ENCODE measurements at places on chromosomes 2 and 18.
A peak's percentile ranks its signal among the peaks of the same experiment; 100 is the strongest.

GRCh38 chr2:54681416-54681815 lies 42.0 kb upstream of the EML6 start:
- DNase-seq = no peak

- no peak for DNase-seq
Measured at GRCh38 chr2:77169426-77169825, 352.8 kb downstream of the LRRTM4 start.

- no peak for DNase-seq
Measured at GRCh38 chr2:98374286-98374685, 28.0 kb downstream of the CNGA3 start.

- DNase-seq = no peak
Measured at GRCh38 chr2:102013206-102014040, 21.7 kb downstream of the IL1R2 start.

DNA sequence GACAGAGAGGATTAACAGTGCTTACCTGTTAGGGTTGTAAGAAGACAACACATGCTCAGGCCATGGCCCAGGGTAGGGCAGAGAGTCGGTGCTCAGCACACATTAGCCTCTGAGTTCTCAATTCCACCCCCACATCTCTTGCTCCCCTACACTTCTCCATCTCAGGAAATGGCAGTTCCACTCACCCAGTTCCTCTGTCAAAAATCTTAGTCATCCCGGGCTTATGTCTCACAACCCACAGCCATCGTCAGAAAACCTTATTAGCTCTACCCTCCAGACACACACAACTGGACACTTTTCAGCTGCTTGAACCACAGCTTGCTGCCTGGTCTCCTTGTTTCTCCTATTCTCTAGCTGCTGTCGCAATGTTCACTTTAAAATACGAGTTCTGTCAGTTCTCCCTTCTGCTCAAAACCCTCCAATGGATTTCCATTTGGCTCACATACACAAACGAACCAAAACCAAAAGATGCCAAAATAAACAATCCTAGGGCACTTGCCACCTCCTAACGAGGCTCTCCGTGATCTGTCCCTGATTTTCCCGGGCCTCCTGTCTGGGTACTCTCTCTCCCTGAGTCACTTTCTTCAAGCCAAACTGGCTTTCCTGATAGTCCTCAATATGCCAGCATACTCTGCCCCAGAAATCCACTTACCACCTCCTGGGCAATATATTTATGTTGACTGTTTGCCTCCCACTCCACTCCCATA lies 89.7 kb downstream of the KCTD1 start:
- no peak for DNase-seq

GRCh38 chr2:23596316-23596885 lies 211.4 kb downstream of the KLHL29 start:
- no peak for DNase-seq

DNA sequence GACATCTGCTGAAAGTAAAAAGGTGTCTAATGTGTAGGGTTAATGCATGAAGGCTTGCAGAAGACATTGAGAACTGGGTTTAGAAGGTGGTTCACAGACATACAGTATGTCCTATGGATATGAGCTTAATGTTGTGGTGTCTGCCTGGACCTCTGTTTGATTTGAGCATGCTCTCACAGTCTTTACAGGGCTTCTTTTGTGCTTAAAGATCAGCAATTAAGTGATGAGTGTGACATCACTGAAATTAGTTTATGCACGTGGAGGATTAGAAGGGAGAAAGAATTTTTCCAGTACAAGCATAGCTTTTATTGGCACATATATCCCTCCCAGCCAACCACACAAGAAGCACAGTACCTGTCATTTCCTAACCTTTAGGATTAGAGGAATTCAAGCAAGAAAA lies 367.5 kb upstream of the RAB12 start:
- no peak for DNase-seq

GRCh38 chr2:184564092-184564491 lies 34.2 kb upstream of the ZNF804A start:
- no peak for DNase-seq

- DNase-seq = no peak
Measured at GRCh38 chr2:12009323-12009905, 263.0 kb downstream of the LPIN1 start.

DNA sequence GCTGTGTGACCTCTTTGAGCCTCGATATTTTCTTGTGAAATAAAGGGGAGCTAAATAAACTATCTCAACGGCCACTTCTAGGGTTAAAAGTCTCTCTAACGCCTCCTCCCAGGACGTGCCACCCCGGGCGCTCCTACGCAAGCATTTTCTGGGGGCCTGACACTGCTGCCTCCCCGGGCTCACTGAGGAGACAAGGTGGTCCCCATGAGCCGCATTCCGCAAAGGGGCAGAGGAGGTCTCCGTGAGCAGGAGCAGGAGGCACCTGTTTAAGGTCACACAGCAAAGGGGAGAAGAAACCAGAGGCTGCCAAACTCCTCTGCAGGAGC lies 913 bp upstream of the WNT10A start:
- no peak for DNase-seq

GRCh38 chr2:109185338-109185737 lies 56.3 kb downstream of the SH3RF3 start:
- no peak for DNase-seq

GRCh38 chr2:161415987-161416707 lies at the start of gene TBR1:
Gene TBR1, plus strand, starts transcription at chr2:161416297. Its CDS starts 114 bp downstream, at chr2:161416411.
- DNase-seq = peak; percentile 11

DNA sequence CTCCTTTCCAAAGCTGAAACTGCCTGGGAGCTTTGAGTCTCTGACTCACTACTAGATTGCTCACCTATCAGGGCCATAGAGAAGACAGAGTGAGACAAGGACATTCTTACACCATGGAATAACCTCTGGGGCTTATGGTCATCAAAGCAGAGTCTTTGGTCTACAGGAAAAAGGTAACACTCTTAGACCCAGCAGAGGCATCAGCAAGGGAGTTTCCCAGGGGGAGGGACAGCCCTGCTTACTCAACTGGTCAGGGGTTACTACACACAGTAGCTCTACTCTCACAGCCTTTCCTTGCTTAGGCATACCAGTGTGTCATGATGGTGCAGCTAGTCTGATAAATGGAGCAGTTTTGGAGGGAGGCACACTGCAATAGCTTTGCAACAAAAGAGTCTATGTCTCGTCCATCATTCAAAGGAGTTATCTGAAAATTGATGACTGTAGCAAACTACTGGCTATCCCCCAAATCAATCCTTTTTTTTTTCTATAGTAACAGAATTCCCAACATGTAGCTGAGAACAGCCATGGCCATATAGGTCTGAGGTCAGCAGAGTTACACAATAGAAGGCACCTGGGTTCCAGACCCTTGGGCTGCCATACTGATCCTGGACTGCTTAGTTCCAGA lies 22.4 kb upstream of the CD28 start:
- DNase-seq = no peak

GRCh38 chr2:236939721-236940231 lies 145.9 kb upstream of the COPS8 start:
- DNase-seq = no peak

- DNase-seq = no peak
Measured at GRCh38 chr2:135762530-135762929, 20.9 kb downstream of the UBXN4 start.

GRCh38 chr2:187117483-187117882 lies 268.5 kb upstream of the ZSWIM2 start:
- DNase-seq = no peak

DNA sequence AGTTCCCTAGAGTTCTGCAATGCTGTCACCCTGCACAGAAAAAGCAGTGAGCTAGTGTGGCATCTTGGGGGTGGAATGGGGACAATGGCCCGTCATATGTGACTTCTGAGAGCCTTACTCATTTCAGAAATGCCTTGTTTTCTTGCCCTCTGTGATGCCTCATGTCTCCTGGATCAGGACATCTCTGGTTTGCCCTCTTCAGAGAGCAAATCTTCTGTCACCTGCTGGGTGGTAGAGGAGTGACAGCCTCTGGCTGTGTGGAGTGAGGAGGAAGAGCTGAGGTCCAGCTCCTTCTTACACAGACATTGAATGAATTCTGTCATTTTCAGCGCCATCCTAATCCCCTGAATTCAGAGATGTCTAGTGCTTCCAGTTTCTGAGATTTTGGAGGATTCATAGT lies 55.6 kb upstream of the PHLPP1 start:
- no peak for DNase-seq

DNA sequence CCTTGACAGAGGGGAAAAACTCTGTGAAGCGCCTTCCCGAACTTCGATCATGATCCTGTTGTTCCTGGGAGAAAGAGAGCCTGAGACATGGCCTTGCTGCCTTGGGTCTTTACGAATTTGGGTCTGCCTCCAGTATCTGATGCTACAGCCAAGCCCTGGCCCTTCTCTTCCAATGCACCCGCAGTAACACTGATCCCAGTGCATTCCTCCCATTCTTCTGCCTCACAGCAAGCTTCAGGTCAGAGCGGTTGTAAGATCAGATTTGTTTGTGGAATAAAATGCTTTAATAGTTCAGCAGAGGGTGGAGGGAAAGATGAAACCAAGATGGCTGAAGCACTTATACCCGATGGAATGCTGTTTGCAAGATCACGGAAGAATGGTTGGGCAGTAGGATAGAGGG lies 196.7 kb upstream of the SIX2 start:
- DNase-seq = no peak

DNA sequence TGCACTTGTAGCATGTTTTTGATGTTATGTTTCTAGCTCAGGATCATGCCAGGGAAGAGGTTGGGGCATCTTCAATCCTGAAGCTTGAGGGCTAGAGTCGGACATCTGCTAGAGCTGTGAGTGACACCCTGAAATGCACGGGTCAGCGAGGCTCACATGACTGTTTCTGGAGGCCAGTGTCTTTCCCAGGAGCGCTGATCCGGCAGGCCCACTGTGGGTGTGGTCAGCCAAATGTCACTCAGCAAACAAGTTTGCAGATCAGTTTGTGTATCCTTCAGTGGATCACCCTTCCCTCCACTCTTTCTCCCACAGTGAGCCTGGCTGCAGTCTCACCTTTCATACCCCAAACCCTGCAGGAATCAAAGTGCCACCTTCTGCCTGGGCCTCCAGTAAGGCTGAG lies 23.0 kb upstream of the ARHGEF4 start:
- DNase-seq = no peak

GRCh38 chr2:127365211-127365643 lies 22.5 kb downstream of the MAP3K2 start:
- no peak for DNase-seq

DNA sequence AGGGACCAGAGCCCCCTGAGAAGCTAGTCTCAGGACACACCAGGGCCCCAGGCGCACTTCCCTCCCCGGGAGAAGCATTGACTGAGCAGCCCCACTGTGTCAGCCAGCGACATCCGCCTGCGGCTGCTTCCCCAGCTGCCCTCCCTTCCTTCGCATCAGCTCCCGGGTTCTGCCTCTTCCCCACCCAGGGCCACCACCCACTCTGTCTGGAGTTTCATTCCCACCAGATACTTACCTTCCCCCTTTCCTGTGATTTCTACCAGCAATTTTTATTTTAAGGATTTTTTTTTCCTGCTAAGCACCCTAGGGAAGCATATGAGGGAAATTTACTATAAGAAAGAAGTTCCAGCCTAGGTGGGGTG lies 99.2 kb downstream of the SMAD7 start:
- DNase-seq = peak; percentile 39

- no peak for DNase-seq
Measured at GRCh38 chr2:44351088-44351487, 10.2 kb downstream of the PREPL start.

DNA sequence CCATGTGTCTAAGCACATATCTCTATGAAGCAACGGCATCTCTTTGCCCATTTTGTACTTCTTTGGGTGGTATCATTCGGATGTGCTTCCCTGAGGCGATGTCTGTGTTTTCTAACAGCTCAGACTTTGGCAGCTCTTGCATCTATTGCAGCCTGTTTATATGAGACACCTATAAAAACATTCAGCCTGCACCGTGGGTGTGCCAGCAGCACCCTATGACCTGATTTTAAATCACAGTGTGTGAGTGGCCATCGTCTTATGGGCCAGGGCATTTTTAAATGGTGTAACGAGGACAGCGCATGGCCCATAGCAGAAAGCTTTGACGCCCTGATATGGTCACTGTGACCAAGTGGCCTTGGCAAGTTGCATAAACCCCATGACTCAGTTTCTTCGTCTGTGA lies 12.9 kb downstream of the NPAS2 start:
- DNase-seq = no peak

DNA sequence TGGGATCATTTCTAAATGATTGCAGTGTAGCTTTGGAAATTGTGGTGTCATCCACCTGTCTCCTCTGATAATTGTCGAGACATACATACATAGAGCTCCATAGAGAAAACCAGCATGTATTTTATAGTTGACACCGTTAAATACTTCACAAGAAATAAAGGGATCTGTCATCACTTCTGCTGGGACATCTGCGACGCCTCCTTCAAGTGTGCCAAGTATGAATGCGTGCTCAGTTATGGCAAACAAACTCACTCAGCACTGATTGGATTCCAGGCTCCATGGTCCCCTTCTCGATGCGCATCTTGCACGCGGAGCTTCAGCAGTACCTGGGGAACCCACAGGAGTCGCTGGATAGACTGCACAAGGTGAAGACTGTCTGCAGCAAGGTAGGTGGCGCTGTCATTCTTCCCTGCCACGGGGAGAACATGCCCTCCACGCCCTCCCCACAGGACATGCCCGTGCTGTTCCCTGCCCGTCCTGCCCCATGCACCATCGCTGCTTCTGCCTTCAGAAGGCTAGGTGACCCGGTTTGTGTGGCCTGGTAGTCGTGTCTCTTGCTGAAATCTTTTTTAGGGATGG lies 64.1 kb downstream of the TRAPPC12 start:
- DNase-seq = no peak

DNA sequence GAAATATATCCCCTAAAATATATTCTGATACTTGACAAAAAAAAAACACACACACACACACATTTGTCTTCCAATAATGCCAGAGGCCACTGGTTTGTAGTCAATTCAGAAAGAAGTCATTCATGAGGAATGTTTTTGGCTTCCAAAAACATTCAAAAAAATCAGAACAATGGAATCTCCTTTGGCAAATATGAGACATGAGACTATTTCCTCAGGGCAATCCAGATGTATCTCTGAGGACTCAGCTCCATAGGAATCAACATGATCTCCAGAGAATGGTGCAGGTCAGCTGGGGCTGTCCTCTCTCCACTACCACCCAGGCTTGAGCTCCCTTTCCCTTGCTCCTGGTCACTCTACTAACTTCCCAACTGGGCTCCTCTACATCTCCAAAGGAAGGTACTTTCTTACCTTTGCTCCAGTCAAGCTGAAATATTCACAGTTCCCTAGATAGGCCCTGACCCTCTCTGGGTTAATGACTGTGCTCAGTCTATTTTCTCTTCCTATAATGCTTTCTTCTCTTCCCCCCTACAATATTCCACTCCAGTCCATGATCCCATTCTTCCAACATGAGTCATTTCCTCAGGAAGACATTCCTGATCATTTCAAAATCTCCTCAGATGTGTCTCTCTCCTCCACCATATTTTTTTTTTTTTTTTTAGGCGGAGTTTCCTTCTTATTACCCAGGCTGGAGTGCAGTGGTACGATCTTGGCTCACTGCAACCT lies 145.3 kb downstream of the C1D start:
- DNase-seq = no peak

DNA sequence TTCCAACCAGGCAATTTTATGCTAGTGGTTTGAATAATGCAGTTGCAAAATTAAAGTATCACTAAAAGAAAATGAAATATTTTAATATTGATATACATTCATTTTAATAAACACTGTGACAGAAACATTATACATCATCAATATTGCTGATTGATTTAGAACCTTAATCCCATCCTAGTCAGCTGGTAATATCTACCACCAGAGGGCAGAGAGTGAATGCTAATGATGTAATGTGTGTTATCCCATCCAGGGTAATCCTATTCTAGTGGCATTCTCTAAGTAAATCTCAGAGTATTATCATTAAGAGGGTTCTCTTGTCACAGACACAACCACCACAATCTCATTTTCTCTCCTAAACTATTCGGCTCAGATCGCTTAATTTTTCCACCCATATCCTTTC lies 477.4 kb downstream of the CPS1 start:
- no peak for DNase-seq

- DNase-seq = peak; percentile 65
Measured at GRCh38 chr2:27441958-27442919, at the start of gene KRTCAP3. Gene KRTCAP3, plus strand, starts transcription at chr2:27442381. Its CDS starts 32 bp downstream, at chr2:27442413.
